Activated gamma-delta T cell treated with Interleukin-2 at 50 U/mL for 16 hours (primary cell): ENCODE measurements at places on chromosomes 3 and 15.

DNA sequence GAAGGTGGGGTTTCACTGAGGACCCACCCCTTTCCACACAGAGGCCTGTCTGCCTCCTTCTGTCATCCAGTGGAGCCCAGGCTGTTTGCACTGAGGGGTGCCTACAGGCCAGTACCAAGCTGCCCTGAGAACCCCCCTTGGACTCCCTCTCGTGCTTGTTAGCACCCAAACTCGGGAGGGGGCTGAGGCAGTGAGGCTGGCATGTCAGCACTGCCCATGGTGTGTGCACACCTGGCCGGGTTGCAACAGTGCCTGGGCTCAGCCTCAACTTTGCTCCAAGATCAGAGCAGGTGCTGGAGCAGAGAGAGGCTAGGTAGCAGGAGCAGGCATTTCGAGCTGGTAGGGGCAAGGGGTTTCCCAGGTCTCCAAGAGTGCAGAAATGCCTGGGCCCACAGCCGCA lies 90.0 kb downstream of the PIK3R4 start:
- no peak for DNase-seq

GRCh38 chr15:22948056-22948455 lies 32.1 kb downstream of the CYFIP1 start:
- no peak for DNase-seq

DNA sequence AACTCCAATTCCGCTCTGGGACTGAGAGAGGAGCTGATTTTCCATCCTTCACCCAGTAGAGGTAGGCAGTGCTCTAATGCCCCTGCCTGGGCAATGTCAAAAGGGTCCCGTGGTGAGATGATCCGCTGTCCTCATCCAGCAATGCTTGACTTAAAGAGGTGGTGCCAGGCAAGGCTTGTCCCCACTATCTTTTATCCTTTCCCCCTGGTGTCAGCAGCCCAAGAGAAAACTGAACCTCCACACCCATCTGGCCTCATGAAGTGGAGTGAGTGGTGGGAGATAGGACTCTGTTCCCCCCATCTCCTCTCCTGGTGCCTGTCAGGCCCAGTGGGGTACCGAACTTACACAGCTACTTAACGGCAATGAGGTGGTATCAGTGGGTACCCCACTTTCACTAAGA lies 107.1 kb downstream of the ABHD5 start:
- no peak for DNase-seq

DNA sequence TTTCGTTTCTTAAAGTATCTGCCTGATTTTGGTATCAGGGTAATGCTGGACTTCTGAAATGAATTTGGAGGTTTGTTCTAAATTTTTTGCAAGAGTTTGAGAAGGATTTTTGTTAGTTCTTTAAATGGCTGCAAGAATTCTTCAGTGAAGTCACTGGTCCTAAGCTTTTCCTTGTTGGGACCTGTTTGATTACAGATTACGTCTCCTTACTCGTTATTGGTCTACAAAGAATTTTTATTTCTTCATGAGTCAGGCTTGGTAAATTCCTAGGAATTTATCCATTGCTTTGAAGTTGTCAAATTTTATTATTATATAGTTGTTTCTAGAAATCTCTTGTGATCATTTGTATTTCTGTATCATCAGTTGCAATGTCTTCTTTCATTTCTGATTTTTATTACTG lies 196.0 kb downstream of the DPH6 start:
- no peak for DNase-seq

- no peak for DNase-seq
These were observed 91.0 kb upstream of the SLC6A11 start for GRCh38 chr3:10725067-10725466.

GRCh38 chr3:134607054-134608022 lies 43.5 kb downstream of the KY start:
- DNase-seq, result no peak

DNA sequence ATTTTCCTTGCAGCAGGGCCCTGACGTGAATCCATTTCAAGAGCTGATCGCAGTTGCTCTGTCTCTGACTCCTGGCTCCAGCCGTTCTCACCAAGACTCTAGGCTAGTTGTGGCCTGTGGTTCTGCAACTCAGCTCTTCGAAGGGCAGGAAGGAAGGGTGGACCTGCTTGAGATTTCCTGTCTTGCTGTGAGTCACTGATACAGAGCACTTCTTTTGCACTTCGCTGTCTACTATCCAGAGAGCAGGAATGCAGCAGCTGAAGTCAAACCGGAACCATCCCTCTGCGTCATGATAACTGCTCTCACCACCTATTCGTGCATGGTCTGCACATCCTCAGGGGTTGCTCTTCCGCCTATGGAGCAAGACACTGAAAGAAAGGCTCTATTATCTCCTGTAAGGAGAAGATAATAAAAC lies 59.7 kb downstream of the RAP2B start:
- peak; percentile 80 for DNase-seq

- no peak for DNase-seq
These were observed 1.3 kb downstream of the ELL3 start for GRCh38 chr15:43775411-43775965.

GRCh38 chr3:7271631-7272030 lies 410.7 kb downstream of the GRM7 start:
- no peak for DNase-seq

- DNase-seq, result no peak
These were observed 50.6 kb downstream of the CMTM6 start for GRCh38 chr3:32452009-32452408.

- no peak for DNase-seq
These were observed 6.6 kb downstream of the DTWD1 start for GRCh38 chr15:49627407-49627877.

DNA sequence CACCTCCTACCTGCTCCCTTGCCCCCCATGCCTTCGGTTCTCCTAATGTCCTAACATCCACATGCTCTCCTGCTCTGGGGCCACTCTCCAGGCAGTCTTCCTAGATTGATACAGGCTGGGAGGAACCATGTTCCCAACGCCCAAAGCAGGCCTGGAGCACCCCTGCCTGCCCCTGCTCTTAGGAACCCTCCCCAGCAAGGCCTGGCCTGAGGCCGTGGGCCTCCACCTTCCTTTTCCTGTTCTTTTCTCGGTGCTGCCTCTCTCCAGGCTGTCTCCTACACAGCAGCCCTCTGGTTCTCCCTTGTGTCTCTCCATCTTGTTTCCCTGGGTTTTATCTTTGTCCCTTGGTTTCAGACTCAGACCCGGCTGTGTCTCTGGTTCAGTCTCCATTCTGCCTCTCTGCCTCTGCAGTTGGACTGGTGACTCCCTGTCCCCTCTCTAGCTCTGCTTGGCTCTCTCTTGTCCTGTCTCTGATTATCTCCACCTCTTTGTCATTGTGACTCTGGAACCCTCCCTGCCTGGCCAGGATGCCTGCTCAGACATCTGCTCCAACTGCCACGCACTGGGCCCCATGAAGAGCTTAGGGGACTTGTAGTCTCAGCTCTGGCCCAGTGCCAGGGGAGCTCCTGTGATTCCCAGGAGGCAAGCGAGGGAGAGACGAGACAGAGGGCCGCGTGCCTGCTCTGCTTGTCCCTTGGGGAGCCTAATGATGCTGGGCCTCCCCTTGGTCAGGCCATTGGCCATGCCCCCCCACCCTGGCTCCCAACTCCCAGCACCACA lies 26.0 kb upstream of the RPL29 start:
- no peak for DNase-seq

DNA sequence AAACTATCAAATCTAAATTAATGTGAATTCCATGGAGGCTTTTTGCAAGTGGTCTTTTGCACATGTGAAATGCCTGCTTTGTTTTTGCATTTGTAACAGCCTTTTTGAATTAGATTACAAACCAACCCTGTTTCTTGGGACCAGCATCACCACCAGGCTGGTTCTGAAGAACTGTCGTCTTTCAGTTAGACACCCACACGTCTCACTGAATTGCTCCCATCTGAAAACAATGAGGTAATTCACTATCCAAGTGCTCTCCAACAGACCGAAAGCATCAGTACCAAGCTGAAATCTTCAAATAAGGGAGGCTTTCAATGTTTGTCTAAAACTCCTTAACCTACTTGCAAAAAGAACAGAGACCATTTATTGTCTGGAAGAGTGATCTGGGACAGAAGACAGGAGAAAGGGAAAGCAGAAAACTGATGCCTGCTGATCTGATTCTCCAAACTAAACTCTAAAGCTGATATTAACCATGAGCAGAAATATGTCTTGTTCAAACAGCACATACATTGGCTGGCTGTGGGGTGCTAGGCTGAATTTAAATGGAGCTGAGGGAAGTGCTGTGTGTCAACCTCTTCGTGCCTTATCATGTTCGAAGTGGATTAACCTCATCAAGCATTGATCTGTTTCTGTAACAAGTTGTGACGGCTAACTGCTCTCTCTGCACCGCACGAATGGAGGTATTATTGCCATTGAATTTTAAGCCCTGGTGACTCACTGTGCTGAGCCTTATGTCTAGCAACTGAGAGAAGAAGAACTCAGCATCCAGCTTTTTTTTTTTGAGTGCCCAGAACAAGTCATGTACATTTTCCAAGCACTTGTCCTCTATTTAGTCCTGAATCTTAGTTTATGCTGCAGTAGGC lies 213.7 kb upstream of the P2RY1 start:
- no peak for DNase-seq

- no peak for DNase-seq
These were observed 11.4 kb upstream of the CYP11A1 start for GRCh38 chr15:74378848-74379247.

DNA sequence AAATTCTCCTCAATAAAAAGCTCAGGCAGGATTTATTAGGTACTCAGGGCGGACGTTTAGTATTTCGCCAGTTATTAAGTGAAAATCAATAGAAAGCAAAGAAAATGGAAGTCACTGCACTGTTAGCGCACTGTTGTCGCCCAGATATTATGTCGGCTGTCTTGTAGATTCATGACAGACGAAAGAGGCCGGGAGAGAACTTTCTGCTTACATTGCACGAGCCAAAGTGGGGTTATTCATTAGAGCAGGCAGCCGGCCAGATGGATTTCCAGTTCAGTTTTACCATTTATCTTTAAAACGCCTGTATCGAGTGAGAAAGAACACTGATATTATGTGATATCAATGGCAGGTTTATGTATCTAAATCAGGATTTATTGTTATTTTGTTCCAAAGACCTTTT lies 866.0 kb upstream of the NR2F2 start:
- DNase-seq, result no peak

- no peak for DNase-seq
These were observed 481 bp downstream of the MASP1 start for GRCh38 chr3:187291001-187291511.

DNA sequence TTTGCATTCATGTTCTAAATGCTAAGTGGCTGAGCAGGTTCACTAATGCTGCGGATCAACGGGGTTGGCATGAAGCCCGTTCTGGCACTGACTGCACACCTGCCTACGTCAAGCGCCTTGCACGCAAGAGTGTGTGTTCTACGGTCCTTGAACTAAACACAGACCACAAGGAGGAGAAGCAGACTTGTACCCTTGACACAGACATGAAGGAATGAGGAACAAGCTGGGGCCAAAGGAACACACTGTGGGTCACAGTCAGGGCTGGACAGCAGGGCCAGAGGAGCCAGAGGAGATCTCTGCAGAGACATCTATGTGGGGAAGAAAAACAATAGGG lies 48.0 kb upstream of the LDHAL6B start:
- DNase-seq, result no peak

DNA sequence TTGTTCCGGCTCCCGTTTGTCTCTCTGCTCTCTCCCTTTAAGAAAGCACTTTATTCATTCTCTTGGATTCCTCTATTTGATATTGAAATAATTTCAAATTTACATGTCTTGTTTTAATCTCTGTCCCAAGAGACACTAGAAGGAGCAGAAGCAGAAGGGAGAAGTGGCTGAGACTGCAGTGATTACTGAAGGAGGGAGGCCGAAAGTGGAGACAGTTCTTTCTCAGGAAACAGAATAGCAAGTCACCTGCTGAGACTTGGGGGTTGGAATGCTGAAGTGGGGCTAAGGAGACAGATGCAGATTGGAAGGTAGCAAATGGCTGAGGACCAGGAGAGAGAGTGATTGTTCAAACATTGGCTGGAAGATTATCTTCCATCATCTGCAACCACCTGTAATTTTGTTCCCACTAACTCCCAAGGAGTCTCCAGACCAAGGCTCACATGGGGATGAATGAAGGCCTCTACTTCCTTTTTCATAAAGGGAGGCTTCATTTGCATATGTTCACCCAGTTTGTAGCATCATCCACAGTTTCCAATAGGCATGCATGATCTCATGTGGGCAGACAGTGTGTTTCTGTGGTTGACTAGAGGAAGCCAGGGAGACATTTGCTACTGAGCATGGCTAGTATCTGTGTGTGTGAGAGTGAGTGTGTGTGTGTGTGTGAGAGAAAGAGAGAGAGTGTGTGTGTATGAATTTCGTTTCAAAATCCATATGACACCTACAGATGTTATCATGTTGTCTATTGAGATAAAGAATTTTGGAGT lies 24.0 kb downstream of the LTF start:
- peak; percentile 34 for DNase-seq

- DNase-seq, result no peak
These were observed 8.9 kb upstream of the LRRK1 start for GRCh38 chr15:100909989-100910955.

DNA sequence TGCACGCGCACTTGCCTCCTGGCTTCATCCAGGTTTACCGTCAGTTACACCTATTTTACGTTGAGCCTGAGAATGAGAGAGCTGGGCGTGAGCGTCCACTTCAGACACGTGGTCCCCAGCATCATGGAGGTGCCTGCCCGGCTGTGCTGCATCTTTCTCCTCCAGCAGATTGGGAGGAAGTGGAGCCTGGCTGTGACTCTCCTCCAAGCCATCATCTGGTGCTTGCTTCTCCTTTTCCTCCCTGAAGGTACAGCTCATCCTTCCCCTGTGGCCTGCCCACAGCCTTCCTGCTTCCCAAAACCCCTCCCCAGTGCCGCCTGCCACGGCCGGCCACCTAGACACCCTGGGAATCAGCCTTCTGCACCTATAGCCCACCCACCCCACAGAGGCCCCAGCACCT lies 31.6 kb downstream of the SLC22A14 start:
- no peak for DNase-seq

DNA sequence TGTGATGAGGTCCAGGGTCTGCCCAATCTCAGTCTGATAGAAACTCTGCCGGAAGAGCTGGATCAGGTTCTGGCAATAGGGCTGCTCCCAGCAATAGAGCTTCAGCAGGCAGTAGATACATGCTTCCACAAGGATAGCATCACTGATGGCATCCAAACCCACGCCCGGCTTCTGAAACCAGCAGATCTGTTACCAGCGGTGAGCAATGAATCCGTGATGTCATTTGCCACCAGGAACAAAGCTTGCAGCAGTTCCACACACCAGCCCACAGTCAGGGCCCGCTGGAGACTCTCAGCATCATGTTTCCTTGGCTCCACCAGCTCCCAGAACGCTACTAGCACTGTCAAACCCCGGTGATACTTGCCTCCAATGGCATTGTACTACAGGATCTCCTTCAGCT lies 19.3 kb upstream of the TTBK2 start:
- DNase-seq, result no peak

DNA sequence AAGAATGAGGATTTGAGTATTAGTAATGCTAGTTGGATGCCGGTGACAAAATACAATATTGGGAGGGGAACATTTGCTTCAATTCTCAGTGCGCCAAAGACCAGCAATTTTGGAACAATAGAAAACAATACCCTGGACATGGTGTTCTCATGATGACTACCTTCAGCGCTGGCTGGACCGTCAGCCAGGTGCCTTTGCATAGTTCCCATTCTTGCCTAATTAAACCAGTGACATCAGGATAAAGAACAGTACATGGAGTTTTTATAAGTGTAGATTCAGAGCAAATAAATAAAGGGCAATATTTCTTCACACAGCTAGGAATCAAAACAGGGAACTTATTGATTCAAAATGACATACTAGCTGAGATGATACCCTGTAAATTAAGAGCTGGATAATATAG lies 404.8 kb upstream of the RORA start:
- DNase-seq, result no peak

GRCh38 chr3:197590313-197590962 lies 34.7 kb upstream of the BDH1 start:
- DNase-seq, result no peak
